ENCODE measurements at places on chromosomes 5 and 9.
A peak's percentile ranks its signal among the peaks of the same experiment; 100 is the strongest.

DNA sequence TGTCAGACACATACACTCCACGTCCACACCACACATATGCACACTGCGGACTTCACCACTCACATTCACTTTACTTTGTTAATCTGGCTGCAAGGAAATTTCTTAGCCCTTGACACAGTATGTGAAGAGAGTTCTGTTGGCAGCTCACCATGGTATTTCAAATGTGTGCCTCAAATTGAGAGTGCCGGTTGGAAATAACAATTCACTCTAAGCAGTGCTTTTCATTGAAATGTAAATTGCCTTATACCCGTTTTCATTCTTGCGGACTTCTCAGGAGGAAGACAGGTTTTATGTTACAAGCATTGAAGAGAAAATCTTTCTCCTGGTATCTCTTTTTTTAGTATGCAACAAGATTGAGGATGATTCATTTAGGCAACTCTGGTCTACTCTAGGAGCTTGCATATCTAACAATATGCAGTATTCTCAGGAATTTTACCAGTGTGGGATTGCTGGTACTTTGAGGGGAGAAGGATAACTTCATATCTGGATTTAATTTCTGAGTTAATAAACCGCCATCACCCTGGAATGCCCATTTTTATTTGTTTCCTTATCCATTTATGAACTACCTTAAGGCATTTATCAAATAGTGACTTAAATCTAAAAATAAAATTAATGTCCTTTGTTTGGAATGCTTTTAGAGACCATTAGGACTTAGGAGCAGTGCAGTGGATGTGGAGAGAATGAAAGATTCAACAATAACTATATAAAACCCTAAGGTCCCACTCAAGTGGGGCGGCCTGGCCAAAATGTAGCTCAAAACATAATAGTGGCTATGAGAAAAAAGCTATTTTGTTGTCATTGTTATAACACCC lies 87.0 kb downstream of the IQGAP2 start:
- peak; percentile 67 for ATAC-seq

DNA sequence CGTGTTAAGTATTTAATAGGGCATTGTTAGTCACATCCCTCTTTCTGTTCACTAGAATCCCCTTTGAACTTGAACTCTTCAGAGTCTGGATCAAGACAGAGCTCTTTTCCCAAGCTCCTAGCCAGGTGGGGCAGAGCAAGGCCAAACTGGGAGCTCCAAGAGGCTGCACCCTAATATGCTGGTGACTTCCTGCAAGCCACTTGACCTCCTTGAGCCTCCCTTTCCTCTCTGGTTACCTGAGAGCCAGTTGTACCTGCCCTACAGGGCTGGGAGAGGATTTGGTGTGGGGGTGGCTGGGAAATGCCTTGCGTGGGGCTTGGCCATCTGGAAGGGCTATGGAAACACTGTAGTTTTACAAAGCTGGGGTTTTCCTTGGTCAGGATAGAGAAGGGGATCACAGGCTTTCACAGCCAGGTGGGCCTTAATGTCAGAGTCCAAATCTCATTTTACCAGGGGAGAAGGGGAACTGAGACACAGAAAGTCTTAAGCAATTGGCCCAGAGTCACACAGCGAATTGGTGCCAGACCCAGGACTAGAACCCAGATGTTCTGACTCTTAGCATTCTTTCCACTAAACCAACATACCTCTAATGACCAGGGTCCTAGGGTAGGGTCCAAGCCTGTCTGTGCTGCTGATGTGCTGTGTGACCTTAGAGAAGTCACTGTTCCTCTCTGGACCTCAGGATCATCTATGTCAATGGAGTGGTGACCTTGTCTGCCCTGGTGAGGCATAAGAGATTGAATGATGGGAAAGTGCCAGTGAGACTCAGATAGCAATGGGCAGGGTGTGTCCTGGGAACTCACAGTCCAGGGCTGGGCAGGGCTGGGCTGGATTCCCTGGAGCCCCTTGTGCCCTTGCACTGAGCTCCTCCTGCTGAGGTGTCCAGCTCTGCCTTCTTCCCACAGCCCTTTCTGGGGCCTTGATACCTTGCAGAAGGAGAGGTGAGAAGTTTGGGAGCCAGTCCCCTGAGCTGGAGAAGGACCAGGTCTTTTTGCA lies 35.8 kb downstream of the GSN start:
- no peak for ATAC-seq

- ATAC-seq: no peak
Measured at GRCh38 chr5:54304040-54304439, 6.3 kb downstream of the ARL15 start.

DNA sequence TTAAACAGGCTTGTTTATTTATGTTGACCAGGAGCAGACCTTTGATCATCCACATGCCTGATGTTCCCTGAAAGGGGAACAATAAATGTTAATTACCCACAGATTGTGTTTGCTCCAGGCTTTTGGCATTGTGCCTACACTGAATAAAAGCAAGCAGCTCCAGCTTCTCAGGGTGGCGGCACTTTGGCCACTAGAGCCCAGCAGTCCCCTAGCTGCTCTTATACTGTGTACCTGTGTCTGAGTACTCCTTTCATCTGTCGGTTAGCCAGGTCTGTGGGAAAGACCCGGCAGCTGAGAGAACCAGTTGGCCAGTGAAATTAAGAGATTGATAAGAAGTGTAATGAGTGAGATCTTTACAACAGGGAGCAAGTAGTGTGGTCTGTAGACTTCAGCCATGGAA lies 254.8 kb upstream of the FTMT start:
- ATAC-seq: no peak

- ATAC-seq: peak; percentile 45
Measured at GRCh38 chr5:56520986-56521730, 288.0 kb upstream of the ANKRD55 start.

DNA sequence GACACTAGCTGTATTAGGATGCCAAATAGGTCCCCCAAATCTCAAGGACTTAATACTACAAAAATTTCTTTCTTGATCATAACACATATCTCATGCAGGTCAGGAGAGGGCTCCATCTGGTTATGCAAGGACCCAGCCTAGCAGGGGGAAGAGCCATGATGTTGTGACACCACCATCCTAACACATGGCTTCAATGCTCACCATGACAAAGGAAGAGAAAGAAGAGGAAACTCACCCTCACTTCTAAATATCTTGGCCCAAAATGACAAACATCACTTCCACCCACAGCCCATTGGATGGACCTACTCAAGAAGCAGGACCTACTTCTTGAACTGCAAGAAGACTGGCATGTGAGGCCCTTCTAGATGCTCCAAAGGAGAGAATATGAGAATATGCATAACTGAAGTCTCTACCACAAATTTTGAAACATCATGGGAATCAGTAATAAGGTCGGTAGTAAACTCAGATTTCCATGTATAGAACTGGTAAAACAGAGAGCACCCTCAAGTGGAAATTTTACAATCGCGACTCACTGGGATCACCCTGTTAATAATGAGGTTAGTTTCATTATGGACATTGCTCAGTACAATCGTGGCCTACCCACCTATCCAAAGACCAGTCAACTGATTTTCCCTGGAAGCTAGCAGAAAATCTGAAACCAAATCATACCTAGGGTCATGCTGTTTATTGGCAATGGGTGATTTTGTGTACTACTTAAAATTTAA lies 308.2 kb downstream of the ACTL7B start:
- no peak for ATAC-seq

DNA sequence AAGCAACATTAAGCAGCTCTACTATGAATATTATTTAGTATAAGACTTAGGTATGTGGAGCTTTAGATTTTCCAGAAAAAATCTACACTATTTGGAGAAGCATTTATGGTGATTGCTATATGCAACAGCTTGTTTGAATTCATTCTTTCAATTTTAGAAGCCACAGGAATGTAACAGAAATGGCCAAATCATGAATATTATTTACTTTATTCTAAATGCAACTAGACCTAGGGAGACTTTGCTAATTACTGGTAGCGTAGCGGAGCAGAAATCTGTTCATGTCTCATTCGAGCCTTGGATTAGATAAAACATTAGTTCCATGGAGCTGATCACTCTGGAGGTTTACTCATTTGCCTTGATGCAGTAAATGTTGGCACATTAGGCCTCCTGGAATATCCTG lies 290.2 kb downstream of the ZNF608 start:
- peak; percentile 89 for ATAC-seq

- ATAC-seq: no peak
Measured at GRCh38 chr5:83145241-83145640, 67.9 kb downstream of the XRCC4 start.

DNA sequence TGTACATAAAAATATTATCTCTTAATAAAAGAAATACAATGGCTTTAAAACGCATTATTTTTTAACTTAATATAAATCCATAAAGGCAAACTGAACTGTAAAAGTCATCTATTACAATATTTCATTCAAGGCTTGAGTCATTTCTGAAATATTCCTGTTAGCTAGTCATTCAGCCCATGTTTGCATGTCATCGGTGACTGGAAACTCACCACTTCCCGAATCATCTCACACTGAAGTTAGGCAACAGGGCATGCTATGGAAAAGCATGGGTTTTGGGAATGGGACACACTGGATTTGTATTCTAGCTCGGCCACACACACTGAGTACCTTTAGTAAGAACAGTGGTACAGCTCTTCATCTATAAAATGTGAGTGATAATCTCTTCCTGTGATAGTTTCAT lies 691.1 kb upstream of the C9orf72 start:
- no peak for ATAC-seq

GRCh38 chr9:84145031-84145430 lies 164.4 kb downstream of the RMI1 start:
- no peak for ATAC-seq

DNA sequence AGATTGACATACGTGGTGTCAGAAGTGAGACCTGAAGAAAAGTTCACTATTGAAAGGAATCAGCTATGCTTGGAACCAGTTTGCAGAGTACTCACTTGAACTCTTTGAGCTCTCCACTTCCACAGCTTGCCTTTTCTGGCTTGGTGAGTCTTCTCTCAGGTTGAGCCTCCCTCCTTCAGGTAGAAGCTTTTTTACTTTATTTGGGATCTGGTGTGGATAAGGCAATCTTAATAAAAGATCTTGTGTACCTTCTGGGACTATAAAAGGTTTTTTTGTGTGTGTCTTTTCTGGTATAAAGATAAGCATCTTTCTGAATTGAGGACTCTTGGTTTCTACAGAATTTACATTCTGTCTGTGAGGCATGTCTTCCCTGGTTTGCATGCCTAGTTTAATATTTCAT lies 5.4 kb upstream of the CPLANE1 start:
- no peak for ATAC-seq

GRCh38 chr5:57042524-57042931 lies 90.6 kb upstream of the MIER3 start:
- peak; percentile 78 for ATAC-seq

GRCh38 chr5:137563646-137564397 lies 64.7 kb upstream of the SPOCK1 start:
- ATAC-seq: no peak

GRCh38 chr9:98021306-98022040 lies 35.1 kb upstream of the NANS start:
- no peak for ATAC-seq

GRCh38 chr9:110451726-110452125 lies 114.1 kb upstream of the TXNDC8 start:
- ATAC-seq: no peak

DNA sequence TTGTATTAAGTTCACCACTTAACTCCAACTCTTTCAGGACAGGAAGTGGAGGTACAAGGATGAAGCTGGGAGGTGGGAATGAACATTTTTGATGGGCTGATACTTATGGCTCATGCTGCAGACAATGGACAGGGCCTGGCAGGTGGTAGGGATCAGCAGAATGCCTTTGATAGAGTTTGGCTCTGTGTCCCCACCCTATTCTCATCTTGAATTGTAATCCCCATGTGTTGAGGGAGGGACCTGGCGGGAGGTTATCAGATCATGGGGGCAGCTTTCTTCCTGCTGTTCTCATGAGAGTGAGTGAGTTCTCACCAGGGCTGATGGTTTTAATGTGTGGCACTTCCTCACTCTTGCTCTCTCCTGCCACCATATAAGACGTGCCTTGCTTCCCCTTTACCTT lies 87.3 kb upstream of the PRLR start:
- ATAC-seq: no peak

GRCh38 chr5:148615644-148616275 lies 38.6 kb downstream of the HTR4 start:
- ATAC-seq: no peak

DNA sequence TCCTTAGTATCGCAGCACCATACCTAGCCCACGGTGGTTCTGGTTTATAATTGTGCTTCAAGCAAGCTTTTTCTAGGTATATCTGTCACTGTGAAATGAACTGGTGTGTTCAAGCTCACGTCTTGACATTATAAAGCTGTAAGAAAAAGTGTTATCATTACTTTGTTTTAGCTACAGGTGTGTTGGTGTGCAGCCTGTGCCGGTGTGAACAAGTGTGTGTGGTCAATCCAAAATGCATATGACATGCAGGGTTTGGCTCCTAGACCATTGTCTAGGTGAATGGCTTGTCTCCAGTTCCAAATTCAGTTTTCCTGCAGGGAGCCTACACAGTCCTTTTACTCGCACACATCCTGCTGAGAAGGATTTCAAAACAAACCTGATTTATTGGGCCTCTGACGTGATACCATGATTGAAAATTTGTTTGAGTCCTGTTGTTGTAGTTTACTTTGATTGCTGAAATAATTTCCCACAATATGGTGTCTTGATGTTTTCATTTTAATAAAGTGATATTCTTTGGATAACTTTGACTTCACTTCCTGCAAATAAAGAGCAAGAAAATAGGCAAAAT lies 3.7 kb downstream of the LSM11 start:
- no peak for ATAC-seq

GRCh38 chr9:5614192-5614591 lies 14.7 kb upstream of the RIC1 start:
- no peak for ATAC-seq

DNA sequence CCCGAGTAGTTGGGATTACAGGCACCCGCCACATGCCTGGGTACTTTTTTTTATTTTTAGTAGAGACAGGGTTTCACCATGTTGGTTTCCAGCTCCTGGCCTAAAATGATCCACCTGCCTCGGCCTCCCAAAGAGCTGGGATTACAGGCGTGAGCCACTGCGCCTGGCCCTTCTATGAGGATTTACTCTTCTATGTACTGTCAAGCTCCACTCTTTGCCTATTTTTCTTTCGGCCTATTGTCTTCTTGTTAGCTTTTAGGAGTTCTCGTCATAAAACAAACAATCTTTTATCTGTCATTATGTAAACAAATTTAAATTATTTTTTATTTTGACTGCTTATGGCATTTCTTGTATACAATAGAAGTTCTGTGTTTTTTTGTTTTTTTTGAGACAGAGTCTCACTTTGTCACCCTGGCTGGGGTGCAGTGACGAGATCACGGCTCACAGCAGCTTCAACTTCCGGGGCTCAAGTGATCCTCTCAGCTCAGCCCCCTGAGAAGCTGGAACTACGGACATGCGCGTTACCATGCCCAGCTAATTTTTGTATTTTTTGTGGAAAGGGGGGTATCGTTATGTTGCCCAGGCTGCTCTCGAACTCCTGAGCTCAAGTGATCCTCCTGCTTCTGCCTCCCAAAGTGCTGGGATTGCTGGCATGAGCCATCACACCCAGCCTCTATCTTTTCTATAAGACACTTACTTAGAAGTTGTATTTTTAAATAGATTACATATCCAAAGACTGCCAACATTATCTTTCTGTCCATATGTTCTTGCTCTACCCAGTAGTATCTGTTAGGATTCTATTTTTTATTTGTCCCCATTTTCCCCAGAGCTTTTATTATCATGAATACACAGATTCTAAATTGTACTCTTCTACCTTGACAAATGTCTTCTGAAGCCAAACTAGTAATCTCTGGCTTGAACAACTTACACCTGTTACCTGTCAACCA lies 29.2 kb downstream of the CSNK1A1 start:
- ATAC-seq: no peak

Data from motor neuron (in vitro differentiated cells).